SIG-M5 (cell line): ENCODE measurements at places on chromosomes 4 and X.

DNA sequence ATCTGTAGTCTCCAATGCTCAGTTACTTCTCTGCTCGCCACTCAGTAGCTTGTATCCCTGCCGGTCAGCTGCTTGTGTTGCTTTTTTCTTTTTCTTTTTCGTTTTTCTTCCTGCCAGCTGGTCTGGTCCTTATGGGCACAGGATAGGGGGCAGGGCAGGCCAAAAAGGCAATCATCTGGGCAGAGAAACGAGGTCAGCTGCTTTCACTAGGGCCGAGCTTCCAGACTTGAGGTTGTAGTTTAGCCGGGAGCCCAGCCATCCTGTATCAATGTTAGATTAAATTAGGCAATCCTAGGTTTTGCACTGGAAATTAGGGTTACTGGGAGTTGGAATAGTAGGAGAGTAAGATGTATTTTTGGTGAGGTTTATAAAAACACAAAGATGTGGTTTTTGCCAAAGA lies 3.4 kb downstream of the ARSF start:
- no peak for DNase-seq

DNA sequence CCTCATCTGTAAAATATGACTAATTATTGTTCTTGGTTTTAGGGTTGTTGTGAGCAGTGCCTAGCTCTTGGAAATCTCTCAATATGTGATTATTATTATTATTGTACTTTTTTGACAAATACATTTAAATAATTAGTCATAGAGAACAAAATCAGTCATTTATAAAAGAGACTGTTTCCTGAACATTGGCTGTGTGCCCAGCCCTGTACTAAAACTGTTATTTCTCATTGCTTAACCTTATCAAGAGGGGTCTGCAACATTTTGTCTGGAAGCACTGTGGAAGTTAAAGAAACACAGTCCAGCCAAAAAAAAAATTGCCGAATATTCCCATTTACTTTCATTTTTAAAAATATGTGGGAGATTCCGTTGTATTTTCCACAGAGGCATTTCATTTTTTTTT lies 989.2 kb upstream of the SLIT2 start:
- no peak for DNase-seq

DNA sequence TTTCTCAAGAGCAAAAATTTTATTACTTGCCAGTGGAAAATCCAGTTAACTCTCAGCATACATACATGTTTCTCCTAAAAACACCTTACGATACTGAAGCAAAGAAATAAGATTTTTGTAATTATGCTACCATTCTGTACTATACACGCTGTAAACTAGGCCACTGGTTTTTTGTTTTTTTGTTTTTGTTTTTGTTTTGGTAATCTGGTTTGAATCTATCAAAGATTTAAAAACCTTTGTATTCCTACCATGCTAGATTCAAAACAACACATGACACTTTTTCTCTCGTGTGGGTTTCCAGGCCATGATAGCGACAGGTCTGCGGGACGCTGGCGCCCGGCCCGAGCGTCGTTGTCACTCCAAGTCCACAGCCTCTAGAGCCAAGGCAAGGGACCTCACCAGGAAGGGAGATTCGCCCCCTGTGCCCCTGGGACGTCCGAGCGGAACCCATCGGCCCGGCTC lies 723 bp downstream of the TMEM192 start:
- no peak for DNase-seq

- DNase-seq: no peak
Measured at GRCh38 chr4:26369132-26369531, 48.3 kb downstream of the RBPJ start.

DNA sequence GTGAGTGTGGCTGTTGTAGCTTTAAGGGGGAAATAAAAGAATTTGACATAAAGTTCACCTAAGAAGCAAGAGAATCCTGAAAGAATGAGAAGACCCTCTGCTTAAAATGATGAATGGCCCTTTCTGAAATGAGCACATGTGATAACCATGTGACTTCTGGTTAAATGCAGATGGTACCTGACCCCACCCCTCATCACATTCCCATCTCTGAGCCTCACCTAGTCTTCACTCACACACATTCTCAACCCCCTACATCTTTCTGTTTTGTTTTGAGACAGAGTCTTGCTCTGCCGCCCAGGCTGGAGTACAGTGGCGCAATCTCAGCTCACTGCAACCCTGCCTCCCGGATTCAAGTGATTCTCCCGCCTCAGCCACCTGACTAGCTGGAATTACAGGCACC lies 31.5 kb downstream of the SEPTIN6 start:
- no peak for DNase-seq

DNA sequence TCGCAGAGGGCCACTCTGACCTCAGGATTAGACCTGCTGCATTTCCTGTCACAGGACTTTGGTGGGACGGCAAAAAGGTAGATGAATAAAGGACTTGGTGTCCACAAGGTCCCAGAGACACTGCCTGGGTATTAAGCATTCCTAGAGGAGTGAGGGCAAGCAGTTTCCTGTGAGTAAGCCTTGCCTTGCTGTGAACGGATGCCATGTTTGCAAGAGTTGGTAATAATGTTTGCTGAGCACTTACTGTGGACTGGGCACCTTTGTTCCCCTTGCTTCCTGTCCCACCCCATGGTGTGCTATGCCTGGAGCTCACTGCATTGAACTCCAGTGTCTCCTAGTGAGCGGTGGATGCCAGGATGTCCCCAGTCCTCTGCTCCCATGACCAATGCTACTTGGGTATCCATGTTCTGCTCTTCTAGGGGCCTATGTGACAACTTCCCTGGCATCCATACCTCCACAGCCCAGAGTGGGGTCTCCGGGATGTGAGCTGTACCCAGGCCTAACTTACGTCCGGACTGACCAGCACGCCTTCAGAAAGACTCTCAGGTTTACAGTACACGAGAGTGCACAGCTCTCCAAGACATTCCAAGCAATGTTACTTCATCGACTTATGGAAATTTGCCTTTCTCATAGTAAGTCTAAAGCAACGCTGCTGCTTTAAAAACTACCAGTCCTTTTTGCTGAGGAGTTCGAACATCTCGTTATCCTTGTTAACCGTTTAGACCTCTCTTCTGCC lies 95.5 kb upstream of the MSX1 start:
- DNase-seq: no peak

- no peak for DNase-seq
Measured at GRCh38 chrX:105323928-105324327, 103.4 kb upstream of the TEX13A start.

DNA sequence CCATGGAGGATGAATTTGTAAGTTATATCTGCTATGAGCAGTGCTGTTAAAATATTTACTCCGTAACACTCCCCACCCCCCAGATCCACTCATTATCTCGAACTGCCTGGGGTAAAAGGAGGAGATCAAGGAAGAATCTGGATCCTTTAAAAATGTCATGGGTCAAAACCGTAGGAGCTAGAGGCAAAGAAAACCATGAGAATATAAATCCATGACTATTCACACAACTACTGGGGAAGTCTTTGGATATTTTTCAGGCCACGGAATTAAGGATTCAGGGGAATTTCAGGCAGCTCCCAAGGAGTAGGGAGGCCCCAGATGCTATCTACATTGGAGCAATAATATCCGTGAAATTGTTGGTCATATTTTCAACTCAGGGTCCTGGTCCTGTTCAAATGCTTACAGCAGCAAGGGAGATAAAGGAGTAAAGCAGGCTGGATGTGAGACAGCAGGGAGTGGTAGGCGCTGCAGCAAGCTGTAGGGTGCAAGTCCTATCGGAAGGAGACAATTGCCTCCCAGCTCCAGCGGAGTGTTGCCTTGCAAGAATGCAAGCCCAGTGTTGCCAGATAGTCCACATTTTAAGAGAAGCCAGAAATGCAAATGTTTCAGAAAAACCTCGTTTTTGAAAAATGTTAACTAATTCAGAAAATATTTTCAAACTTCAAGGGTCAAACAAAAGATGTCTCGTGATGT lies 116.2 kb upstream of the KIT start:
- DNase-seq: no peak

DNA sequence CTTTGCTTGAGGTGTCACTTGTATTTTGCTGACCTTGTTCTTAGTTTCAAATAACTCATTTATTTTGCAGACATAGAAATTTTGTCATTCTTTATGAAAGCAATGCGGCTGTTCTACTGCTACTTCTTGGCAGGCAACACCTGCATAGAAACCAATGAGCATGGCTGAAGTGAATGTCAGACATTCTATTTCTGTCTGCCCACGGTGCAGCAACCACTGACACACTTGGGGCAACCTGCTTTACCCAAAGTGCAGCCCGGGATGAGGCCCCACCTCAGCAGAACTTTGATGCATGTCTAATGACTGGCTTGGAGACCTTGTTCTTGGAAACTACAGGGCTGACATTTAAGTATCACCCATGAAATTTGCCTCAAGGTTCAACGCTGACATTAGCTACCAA lies 93.6 kb downstream of the RBM47 start:
- DNase-seq: no peak

DNA sequence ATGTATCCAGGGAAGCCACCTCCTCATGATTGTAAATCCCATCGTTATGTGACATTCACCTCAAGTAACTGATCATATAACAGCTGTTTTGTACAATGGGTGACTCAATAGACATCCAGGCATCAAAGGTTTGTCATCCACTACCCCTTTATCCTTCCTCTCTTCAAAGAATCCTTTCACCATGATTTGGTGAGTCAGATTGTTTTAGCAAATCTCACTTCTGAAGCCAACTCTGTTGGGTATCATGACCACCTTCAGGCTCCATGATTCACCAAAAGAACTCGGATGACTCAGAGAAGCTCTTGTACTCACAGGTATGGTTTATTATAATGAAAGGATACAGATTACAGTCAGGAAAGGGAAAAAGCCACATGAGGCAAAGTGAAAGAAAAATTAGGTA lies 132.1 kb downstream of the PWWP3B start:
- no peak for DNase-seq

- DNase-seq: peak; percentile 39
Measured at GRCh38 chrX:109889289-109890006, 113.5 kb upstream of the TMEM164 start.

DNA sequence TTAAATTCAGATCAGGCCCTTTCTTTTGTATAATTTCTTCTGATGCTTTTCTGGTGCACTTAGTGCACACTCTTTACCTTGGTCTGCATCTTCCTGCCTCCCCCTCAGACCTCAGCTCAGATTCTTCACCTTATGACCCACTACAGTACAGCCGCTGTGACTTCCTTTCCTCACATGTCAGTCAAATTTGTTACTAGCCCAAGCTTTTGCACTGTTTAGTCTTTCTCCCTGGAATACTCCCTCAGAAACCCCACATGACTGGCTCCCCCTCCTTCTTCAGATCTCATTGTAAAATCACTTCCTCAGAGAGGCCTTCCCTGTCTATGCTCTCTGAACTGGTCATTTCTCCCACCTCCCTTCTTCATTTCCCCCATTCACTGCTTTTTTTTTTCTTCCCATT lies 132.9 kb downstream of the FRAS1 start:
- no peak for DNase-seq

GRCh38 chr4:20172070-20172760 lies 79.5 kb upstream of the SLIT2 start:
- no peak for DNase-seq

GRCh38 chr4:32909736-32910135 lies 2189.6 kb downstream of the PCDH7 start:
- DNase-seq: no peak

- DNase-seq: no peak
Measured at GRCh38 chr4:35912174-35912573, 332.1 kb downstream of the ARAP2 start.

- DNase-seq: no peak
Measured at GRCh38 chr4:7419961-7420660, 14.6 kb downstream of the PSAPL1 start.

DNA sequence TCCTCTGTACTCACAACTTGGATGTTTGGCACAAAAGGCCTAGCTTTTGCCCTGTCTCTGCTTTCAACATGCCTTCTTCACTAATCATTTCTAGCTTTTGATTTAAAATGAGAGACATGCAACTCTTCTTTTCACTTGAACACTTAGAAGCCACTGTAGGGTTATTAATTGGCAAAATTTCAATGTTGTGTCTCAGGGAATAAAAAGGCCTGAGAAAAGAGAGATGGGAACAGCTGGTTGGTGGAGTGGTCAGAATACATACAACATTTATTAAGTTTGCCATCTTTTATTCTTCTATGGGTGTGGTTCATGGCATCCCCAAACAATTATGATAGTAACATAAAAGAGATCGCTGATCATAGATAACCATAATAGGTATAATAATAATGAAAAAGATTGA lies 114.3 kb downstream of the FBXW7 start:
- DNase-seq: no peak

DNA sequence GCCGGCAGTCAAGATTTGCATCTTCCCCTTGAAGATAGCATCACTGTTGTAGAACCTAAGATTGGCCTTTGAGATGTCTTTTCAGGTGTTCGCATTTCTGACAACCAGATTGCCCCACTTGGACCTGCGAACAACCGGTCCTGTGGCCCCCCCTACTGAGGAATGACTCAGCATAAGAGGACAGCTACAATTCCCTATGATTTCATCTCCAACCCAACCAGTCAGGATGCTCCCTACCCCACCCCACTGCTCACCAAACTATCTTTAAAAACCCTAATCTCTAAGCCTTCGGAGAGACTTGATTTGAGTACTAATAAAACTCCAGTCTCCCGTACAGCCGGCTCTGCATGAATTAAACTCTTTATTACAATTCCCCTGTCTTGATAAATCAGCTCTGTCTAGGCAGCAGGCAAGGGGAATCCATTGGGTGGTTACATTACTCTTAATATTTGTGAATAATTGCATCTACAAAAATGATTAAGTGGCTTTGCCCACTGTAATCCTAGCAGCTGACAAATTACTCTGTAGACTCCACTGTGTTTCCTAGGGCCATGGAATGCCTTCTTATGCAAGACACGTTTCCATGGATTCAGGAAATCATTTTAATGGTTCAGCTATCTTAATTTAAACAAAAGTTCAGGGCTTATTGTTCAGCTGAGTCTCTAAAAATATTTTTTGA lies 95.4 kb downstream of the GPR143 start:
- DNase-seq: no peak

- DNase-seq: no peak
Measured at GRCh38 chr4:173651651-173652282, 121.7 kb upstream of the HAND2 start.

GRCh38 chr4:1644891-1645657 lies 39.0 kb downstream of the FAM53A start:
- DNase-seq: no peak

- DNase-seq: no peak
Measured at GRCh38 chr4:13963601-13964000, 336.1 kb upstream of the BOD1L1 start.

DNA sequence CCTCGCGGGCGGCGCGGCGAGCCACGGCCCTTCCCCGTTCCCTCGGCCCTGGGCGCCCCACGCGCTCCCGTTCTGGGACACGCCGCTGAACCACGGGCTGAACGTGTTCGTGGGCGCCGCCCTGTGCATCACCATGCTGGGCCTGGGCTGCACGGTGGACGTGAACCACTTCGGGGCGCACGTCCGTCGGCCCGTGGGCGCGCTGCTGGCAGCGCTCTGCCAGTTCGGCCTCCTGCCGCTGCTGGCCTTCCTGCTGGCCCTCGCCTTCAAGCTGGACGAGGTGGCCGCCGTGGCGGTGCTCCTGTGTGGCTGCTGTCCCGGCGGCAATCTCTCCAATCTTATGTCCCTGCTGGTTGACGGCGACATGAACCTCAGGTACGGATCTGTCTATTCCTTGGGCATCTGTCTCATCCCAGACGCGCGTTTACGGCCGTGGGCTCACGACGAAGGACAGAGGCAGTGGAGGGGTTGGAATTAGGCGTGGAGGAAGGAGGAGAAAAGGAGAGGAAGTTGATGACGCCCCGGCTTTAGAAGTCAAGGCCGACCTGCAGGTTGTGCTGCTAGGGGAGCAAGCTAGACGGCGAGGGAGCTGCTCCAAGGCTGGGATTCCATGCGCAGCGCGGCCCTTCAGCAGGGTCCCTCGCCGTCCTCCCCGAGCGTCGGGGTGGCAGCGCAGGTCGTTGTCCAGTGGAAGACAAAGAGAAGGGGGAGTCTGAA lies 792 bp downstream of the SLC10A4 start:
- no peak for DNase-seq

- DNase-seq: no peak
Measured at GRCh38 chr4:143643399-143643798, 57.1 kb downstream of the FREM3 start.
